ENCODE measurements at places on chromosomes 3 and 15.
A peak's percentile ranks its signal among the peaks of the same experiment; 100 is the strongest.

- DNase-seq: no peak
Observed at GRCh38 chr15:92809880-92810361, 90.2 kb upstream of the CHD2 start.

GRCh38 chr3:145070795-145071194 is 1090.2 kb downstream of the PLOD2 start:
- DNase-seq: no peak

DNA sequence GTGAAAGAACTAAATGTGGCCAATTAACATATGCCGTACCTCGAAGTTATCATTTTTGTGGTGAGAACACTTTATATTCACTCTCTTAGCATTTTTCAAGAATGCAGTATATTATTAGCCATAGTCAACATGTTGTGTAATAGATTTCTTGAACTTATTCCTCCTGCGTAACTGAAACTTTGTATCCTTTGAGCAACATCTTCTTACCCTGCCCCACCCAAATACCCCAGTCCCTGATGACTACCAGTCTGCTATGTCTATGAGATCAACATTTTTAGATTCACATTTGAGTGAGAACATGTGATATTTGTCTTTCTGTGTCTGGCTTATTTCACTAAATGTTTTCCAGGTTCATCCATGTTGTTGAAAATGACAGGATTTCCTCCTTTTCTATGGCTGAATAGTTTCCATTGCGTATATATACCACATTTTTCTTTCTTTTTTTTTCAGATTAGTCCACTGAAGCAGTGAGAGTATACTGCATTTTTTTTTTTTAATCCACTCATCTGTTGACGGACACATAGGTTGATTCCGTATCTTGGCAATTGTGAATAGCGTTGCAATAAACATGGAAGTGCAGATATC is 12.7 kb upstream of the KBTBD8 start:
- DNase-seq: no peak

DNA sequence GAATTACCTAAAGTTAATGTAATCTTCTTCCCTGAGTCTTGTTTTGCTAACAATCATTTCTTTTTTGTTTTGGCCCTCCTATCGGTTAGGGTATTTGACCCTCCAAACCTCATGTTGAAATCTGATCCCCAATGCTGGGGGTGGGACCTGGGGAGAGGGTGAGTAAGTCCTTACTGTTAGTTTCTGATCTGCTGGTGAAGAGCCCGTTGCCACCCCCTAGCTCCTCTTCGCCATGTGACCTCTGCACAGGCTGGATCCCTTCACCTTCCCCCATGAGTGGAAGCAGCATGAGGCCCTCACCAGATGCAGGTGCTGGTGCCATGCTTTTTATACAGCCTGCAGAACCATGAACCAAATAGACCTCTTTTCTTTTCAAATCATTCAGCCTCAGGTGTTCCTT is 62.8 kb upstream of the ADCY5 start:
- DNase-seq: no peak

- no peak for DNase-seq
Observed at GRCh38 chr15:74374648-74375302, 7.3 kb upstream of the CYP11A1 start.

GRCh38 chr15:30962079-30962478 is 29.3 kb downstream of the MTMR10 start:
- no peak for DNase-seq

GRCh38 chr3:64260431-64260830 is 35.2 kb upstream of the PRICKLE2 start:
- no peak for DNase-seq

GRCh38 chr15:49079340-49080039 is 33.2 kb upstream of the SECISBP2L start:
- DNase-seq: no peak

DNA sequence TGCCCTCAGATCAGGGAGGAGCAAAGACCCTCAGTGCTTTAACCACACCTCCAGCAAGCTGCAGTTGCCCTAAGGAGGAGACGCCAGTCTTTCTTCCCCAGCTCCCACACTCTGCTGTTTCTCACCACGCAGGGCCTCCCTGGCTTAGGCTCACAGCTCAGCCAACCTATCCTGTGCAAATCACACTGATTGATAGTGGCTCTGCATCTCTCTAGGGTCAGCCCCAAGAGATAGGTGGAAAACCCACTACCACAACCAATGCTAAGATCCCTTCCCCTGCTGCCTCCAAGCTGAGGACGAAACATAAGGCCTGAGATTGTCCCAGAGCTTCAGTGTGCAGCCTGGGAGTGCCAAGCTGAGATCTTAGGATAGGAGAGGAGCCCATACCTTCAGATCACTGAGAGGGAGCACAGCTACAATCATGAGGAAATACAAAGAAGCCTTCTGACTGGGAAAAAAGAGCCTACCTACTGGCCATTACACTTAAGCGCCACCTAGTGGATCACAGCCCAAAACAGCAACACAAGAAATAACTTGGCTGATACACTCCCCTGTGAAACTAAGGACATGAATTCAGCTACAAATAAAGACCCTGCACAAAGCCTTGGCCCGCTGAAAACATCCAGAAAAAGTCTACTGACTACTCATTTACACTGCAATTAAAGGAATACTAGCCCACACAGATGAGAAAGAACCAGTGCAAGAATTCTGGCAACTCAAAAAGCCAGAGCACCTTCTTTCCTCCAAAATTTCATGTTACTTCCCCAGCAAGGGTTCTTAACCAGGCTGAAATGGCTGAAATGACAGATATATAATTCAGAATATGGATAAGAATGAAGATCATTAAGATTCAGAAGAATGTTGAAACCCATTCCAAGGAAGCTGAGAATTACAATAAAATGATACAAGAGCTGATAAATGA is 271.5 kb upstream of the DCBLD2 start:
- DNase-seq: no peak

GRCh38 chr15:36999778-37000177 is 100.6 kb downstream of the MEIS2 start:
- no peak for DNase-seq

- DNase-seq: no peak
Observed at GRCh38 chr3:39178553-39178952, 13.8 kb downstream of the XIRP1 start.

- DNase-seq: no peak
Observed at GRCh38 chr3:88151358-88151757, 1.6 kb downstream of the C3orf38 start.

DNA sequence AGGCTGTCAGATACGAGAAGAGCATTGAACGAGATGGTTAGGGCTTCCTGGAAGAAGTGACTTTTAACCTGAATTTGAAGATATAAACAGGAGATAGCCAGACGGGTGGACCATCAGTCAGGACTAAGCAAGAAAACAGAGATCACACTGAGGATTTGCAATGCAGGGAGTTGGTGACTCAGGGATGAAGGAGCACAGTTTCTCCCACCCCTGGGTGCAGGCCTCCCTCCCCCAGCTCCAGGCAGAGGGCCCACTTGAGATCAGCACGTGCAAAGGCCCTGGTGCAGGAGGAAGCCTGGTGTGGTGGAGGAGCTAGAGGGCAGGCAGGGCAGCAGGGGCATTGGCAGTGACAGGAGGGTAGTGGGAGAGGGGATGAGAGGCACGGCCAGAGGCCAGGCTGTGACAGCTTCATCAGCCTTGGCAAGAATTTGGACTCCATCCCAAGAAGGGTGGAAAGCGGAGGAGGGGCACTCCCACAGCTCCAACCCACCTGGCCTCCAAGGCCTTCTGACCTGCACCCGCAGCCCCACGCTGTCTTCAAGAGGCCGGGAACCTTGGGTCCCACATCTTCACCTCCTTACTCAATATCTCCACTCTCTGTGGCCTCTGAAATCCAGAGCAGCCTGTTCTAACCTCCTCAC is 8.7 kb upstream of the PCSK6 start:
- no peak for DNase-seq

GRCh38 chr3:111739311-111739911 is 119.7 kb upstream of the PHLDB2 start:
- no peak for DNase-seq

GRCh38 chr3:112633757-112634156 is 7.2 kb downstream of the CCDC80 start:
- DNase-seq: no peak

- no peak for DNase-seq
Observed at GRCh38 chr3:108208831-108209230, 13.4 kb downstream of the IFT57 start.

GRCh38 chr3:181709537-181710279 is 2.0 kb upstream of the SOX2 start:
- DNase-seq: peak; percentile 55

DNA sequence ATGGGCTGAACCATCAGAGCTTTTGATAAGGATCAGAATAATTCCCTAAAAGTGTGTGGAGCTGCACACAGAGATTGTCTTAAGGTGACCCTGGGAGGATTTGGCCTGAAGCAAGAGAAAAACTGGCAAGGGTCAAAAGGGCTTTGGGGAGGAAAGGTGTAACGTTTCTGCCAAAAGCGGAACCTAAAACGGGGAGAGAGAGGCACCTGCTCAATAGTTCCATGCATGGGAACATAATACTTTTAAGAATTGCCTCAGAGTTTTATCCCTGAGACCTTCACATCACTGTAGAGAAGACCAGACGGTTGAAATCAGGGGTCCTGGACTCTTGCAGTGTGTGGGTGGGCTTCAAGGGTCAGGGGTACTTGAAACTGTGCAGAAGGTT is 5.9 kb downstream of the ZNF710 start:
- DNase-seq: no peak

DNA sequence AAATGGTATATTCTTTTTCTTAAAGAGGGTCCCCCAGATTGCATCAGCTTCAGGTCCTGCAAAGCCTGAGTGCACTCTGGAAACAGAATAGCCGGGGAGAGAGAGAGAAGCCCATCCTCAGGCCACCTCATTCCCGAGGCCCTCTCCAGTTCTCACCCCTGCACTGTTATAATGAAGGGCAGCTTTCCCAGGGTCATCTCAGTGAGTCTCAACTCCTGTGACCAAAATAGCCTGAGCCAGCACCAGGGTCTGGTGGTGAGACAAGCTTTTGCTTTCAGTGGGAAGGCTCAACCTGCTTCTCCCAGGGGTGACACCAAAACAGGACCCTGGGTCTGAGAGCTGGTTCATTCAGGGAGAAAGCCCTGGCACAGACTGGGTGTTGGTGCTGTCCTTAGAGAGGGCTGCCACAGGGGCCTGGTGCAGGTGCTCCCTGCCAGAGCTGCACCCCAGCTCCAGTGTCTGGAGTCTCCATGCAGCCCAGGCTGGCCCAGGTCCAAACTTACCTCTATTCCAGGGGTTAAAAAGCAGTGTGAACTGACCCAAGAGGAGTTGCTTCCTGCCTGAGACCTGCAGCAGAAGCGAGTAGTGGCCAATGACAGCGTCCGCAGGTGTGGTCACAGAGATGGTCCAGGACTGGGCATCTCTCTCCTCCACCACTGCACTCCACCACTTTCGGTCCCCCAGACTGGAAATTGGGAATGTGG is 6.1 kb downstream of the EPB42 start:
- no peak for DNase-seq

DNA sequence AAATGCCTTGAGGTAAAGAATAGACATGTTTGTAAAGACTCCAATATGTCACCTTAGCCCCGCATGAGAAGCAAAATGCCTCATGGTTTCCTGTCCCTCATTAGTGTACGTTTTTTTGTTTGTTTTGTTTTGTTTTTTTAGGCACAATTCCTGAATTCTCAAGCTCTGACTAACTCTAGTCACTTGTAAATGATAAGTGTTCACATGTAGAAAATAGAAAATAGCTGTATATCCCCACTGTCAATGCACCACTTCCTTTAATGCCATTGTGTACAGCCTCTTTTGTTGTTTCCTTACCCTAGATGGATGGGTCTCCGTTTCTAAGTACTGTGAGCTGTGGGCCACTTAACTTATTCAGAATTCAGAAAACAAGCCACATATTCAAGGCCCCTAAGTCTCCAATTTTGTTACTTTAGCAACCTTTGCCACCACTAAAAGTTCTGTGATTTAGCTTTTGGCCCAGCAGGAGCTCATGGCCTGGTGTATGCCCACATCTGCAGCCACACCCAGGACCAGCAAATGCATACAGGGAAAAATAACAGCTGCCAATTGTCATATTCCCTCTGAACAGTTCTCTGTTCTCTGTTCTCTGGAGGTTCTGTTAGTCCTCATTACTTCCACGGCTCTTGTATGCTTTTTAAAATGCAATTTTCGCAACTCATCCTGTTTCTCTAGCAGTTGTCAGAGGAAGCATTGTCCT is 655.5 kb downstream of the GBE1 start:
- no peak for DNase-seq

GRCh38 chr15:78853500-78853899 is 19.2 kb upstream of the MORF4L1 start:
- no peak for DNase-seq

- DNase-seq: no peak
Observed at GRCh38 chr15:82792068-82792467, 13.8 kb downstream of the FSD2 start.

GRCh38 chr3:152339881-152340505 is 71.3 kb downstream of the MBNL1 start:
- DNase-seq: no peak

- no peak for DNase-seq
Observed at GRCh38 chr3:24936574-24936973, 441.9 kb upstream of the THRB start.

DNA sequence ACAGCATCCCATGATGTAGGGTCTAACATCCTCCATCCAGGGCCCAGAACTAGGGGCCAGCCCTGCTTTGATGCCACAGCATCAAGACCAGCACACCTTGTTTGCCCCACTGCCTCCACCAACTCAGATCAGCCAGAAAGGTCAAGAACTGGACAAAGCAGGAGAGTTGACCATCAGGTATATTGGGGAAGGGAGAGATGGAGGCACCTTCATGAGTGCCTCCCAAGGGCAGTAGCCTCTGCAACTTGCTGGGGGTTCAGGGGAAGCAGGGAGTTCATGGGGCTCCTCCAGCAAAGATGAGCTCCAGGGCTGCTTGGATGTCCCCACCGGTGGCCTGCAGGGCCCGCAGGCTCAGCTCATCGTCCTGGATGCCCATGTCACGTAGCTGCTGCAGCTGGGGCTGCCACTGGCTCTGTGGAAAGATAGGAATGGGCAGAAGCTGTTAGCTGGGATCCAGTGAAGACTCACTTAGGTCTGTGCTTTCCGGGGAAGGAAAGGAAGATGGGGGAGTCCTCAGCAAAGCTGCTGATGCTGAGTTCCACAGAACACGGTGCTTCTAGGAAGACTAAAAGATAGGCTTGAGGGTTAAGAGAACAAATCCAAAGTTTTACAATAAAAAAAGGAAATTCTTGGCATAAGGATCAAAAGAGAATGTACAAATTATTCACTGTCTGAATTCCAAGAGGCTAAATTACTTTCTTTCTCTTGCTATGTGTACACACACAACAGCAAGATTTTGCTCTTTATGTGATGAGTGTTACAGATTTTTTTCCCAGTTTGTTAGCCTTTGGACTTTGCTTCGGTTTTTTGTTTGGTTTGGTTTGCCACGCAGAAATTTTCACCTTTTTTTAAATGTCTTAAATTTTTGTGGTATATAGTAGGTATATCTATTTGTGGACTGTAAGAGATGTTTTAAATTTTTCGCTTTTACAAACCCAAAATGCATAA is 12.3 kb upstream of the SEMA7A start:
- DNase-seq: no peak

DNA sequence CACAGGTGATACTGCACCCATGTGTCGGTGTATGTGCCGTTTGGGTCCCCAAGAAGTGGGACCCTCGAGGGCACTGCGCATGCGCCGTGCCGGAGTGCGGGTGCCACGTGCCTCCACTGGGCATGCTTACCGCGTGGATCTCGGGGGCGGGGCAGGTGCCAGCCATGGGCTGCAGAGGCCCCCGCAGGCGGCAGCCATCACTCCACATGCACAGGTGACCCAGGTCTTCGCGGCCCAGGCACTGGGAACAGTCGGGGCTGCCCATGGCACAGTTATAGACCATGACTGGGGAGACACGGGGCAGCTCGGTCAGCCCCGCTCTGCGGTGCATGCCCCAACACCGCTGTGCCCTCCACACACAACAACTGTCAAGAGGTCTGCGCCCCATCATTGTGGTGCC is 31.2 kb downstream of the H1-8 start:
- no peak for DNase-seq

Measured in activated CD4-positive, alpha-beta T cell treated with anti-CD3 and anti-CD28 coated beads, Interleukin-2, amount 50 U/mL, for 24 hours (primary cell).